ENCODE measurements at places on chromosomes 5 and 9. TPM values are rescaled to one million over a fixed set of nuclear protein-coding genes. Genes with fewer than 3 reads are reported as not detected.

Gene DYNC2I2
- 2.3 TPM for polyA plus RNA-seq

DNA sequence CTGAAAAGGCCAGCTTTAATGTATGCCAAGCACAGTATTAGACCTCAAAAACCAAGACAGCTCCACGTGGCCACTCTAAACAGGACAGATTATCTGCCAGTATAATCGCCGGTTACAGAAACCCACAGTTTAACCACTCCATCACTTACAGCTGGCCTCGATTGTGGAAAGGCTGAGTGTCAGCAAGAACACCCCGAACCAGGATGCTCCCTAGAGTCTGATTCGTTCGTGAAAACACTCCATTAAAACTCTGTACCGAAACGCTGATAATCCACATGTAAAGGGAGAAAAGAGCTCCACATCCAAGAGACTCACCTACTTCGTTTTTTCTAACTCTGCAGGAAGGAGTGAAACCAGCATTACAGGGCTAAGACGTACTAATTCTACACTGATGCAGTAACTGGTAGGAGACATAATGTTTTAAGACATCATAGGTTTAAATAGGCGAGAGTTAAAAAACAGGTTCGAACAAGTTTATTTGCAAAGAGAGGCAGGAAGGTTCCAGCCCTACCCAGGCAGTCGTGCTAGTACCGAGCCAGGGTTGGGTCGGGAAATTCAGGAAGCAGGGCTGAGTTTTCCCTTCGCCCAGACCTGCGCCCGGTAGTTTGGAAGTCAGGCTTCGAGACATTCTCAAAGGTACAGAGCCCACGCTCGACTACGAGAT, 949 bp downstream of the SERINC5 start:
- no peak for DNase-seq

Gene C5orf52
- not detected for polyA plus RNA-seq

Gene WWC1
- 0.07 TPM for polyA plus RNA-seq

Gene SPATA31D4
- polyA plus RNA-seq: not detected
